Liver (tissue), 10 donors: ENCODE measurements at places on chromosomes 5 and 9. TPM values are rescaled to one million over a fixed set of nuclear protein-coding genes. Genes with fewer than 3 reads are reported as not detected.
A peak's percentile ranks its signal among the peaks of the same experiment; 100 is the strongest.

DNA sequence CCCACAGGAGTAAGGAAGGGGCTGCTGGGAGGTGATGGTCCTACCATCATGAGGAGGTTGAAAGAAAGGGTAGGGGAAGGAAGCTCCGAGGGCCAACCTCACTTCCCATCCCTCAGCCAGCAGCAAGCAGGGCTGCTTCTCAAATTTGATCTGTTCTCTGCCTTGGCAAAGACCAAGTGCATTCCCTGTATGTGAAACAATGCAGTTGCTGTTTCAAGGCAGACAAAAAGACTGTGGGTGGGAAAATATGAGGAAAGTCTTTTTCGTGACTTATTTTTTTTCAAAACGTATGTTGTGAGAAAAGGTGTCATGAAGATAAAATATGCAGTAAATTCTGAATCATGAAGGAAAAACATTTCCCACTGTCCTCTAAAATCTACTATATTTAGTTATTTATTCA is 165.9 kb downstream of the ARSB start:
- H3K4me1 ChIP-seq = no peaks in the 10 kb centered on the region
- H3K27me3 ChIP-seq = no peaks in the 10 kb centered on the region
- no peaks in the 10 kb centered on the region for H3K36me3 ChIP-seq
- no peak for DNase-seq

- H3K4me1 ChIP-seq = no peaks in the 10 kb centered on the region
- H3K36me3 ChIP-seq = no peaks in the 10 kb centered on the region
- no peaks in the 10 kb centered on the region for H3K27me3 ChIP-seq
These were observed 39.1 kb upstream of the FLT4 start for GRCh38 chr5:180688330-180689070.

- no peaks in the 10 kb centered on the region for H3K36me3 ChIP-seq
- DNase-seq = no peak
- no peak overlapping the region for H3K4me3 ChIP-seq
- no peaks in the 10 kb centered on the region for H3K4me1 ChIP-seq
- H3K27me3 ChIP-seq = no peaks in the 10 kb centered on the region
These were observed 288.5 kb upstream of the ANKH start for GRCh38 chr5:15160091-15160490.

- no peaks in the 10 kb centered on the region for H3K36me3 ChIP-seq
- H3K4me3 ChIP-seq = no peak overlapping the region
- no peak for DNase-seq
- H3K27me3 ChIP-seq = no peaks in the 10 kb centered on the region
- H3K27ac ChIP-seq = no peak overlapping the region
- no peaks in the 10 kb centered on the region for H3K4me1 ChIP-seq
These were observed 483.7 kb downstream of the ENC1 start for GRCh38 chr5:74156728-74157383.

DNA sequence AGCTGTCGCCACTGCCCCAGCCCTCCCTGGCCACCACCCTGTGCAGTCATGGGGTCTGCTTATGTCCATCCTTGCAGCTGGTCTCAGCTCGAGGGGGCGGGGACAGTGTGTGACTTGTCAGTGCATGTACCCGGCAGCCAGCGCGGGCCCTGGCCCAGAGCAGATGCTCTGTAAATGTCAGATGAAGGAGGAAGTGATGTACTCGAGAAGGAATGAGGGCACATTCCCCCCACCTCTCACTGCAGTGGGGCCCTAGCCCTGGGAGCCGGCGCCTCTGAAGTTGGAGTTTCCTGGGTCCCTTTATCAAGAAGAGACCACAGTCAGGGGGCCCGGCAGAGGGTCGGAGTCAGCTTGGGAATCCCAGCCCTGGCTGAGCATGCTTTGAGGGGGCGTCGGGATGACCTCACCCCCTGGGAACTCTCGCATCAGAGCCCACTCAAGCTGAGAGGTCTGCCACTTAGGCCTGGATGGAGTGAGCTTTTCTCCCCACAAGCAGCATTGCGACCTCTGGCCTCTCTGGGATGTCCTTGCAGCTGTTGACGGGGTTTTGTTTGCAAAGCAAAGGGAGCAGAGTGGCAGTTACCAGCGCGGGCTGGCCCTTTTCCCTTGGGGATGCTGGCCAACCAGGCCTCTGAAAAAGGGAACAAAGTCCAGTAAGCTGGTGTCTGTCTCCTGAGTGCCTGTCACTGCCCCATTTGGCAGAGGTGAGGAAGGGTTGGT is 19.0 kb downstream of the NEURL1B start:
- DNase-seq = peak; percentile 65
- no peaks in the 10 kb centered on the region for H3K36me3 ChIP-seq
- H3K27ac ChIP-seq = peak overlapping the region; percentile 49
- no peaks in the 10 kb centered on the region for H3K27me3 ChIP-seq
- H3K4me3 ChIP-seq = no peak overlapping the region

DNA sequence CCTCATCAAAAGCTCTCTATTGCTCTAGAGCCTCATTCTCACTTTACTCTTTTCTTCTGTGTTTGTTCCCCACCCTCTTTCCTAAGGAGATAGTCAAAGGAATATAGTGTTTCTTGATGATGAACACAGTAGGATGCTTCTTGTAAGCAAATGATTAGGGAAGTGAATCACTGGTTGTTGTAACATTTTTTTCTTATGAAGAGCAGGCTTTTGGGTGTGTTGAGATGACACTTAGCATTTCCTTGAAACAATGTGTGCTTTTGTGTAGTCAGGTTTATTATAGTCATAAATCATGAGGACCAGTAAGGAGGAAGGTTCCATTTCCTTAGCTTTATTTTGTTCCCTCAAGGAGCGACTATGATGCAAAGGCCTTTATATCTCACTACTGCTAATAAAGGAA is 1991.3 kb upstream of the C9orf72 start:
- H3K4me3 ChIP-seq = no peak overlapping the region
- no peak for DNase-seq
- no peak overlapping the region for H3K27ac ChIP-seq
- H3K36me3 ChIP-seq = no peaks in the 10 kb centered on the region

DNA sequence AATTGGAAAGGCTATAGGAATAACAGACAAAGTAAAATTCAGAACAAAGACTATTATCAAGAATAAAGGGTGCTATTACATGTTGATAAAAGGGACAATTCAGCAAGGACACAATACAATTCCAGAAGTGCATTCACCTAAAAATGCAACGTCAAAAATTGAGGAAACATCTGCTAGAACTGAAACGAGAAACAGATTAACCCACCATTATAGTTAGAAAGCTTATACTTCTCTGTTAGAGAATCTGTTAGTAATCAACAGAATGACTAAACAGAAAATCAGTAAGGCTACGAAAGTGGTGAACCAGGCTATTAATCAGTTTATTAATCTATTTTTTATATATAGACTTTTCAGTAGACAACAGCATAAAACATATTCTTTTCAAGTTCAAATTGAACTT is 14.8 kb downstream of the FCN1 start:
- H3K4me1 ChIP-seq = no peaks in the 10 kb centered on the region
- no peaks in the 10 kb centered on the region for H3K36me3 ChIP-seq
- no peaks in the 10 kb centered on the region for H3K27me3 ChIP-seq
- no peak overlapping the region for H3K27ac ChIP-seq

DNA sequence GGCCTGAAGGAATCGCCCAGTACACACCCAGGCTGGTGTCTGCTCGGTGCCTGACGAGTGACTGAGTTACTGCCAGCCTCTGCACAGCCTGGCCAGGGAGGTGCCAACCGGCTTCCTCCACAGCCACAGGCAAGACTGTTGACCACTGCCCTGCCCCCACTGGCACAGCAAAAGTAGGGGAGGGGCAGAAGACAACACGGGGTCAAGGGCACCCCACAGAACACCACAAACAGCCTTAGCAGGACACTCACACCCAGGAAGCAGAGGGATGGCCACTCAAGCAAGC is 722 bp upstream of the LHX3 start:
- peaks cover 10% of the 10 kb centered on the region for H3K36me3 ChIP-seq
- H3K27me3 ChIP-seq = peaks cover 11% of the 10 kb centered on the region
- no peak overlapping the region for H3K27ac ChIP-seq
- no peak overlapping the region for H3K4me3 ChIP-seq

- no peaks in the 10 kb centered on the region for H3K36me3 ChIP-seq
- no peak overlapping the region for H3K4me3 ChIP-seq
- DNase-seq = peak; percentile 60
- H3K27me3 ChIP-seq = no peaks in the 10 kb centered on the region
- H3K4me1 ChIP-seq = no peaks in the 10 kb centered on the region
These were observed 203.2 kb upstream of the IRX1 start for GRCh38 chr5:3392306-3392939.

GRCh38 chr9:27655441-27655840 is 82.2 kb upstream of the C9orf72 start:
- H3K4me1 ChIP-seq = peaks cover 12% of the 10 kb centered on the region
- no peak for DNase-seq
- H3K27me3 ChIP-seq = no peaks in the 10 kb centered on the region

- H3K4me3 ChIP-seq = no peak overlapping the region
- H3K36me3 ChIP-seq = no peaks in the 10 kb centered on the region
- H3K27me3 ChIP-seq = no peaks in the 10 kb centered on the region
These were observed 6.8 kb upstream of the TCOF1 start for GRCh38 chr5:150350524-150351344.

DNA sequence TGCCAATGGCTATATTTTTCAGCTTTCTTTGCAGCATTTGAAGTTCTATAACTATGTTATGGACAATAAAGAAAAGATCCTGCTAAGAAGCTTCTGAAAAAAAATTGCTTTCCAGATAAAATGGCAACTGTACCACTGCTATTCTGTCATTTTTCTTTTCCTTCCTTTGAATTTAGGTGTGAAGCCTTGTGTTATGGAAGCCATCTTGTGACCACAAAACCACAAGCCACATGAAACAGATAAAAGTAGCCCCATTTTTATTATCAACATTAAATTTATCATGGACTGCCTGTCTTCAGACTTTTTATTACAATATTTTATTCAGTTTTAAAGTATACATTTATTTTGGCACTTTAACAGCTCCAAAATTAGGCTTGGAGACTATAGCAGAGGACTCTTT is 289.9 kb upstream of the ACTBL2 start:
- no peaks in the 10 kb centered on the region for H3K36me3 ChIP-seq
- no peak for DNase-seq
- no peaks in the 10 kb centered on the region for H3K27me3 ChIP-seq
- H3K4me3 ChIP-seq = no peak overlapping the region

DNA sequence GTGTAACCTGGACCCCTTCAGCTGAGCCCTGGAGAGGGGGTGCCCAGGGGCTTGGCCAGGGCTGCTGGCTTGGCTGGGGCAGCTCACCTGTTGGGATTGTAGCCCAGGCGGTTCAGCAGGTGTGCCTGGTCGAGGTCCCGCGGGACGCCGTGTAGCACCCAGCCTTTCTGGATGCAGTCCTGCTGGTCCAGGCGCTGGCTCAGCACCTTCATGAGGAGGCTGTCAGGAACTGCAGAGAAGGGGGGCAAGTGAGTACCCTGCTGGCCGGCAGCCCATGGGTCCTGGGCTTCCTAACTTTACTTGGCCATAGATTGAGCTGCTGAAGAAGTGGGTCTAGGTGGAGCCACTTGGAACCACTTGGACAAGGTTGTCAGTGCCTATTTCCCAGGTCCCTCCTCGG is 85.5 kb downstream of the AK8 start:
- H3K36me3 ChIP-seq = no peaks in the 10 kb centered on the region
- H3K27ac ChIP-seq = no peak overlapping the region
- no peaks in the 10 kb centered on the region for H3K27me3 ChIP-seq
- H3K4me1 ChIP-seq = no peaks in the 10 kb centered on the region

The TSLP gene
- not detected for total RNA-seq

The LCNL1 gene
- total RNA-seq = not detected

The STKLD1 gene
- 0.37 TPM for total RNA-seq

The FOXD1 gene
- total RNA-seq = not detected

The GZMA gene
- total RNA-seq = 2.1 TPM

The F2RL1 gene
- 3.1 TPM for total RNA-seq

The CLTA gene
- 81.0 TPM for total RNA-seq

The TAF11L5 gene
- not detected for total RNA-seq

The PPP1R2B gene
- not detected for total RNA-seq

The IL13 gene
- not detected for total RNA-seq

The STK32A gene
- total RNA-seq = 0.17 TPM
